LNCaP clone FGC (cell line): ENCODE measurements at places on chromosomes 5 and 9.

GRCh38 chr9:75483636-75484035, 395.3 kb downstream of the OSTF1 start:
- no peak for DNase-seq

DNA sequence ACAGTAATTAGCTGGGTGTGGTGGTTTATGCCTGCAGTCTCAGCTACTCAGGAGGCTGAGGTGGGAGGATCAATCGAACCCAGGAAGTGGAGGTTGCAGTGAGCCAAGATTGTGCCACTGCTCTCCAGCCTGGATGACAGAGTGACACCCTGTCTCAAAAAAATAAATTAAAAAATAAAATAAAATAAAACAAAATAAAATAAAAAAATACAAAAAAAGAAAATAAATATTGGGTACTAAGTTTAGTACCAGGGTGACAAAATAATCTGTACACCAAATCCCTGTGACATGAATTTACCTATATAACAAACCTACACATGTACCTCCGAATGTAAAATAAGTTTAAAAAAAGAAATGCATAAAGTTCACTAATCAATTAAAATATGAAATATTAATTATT, 666.0 kb upstream of the CDH18 start:
- no peak for DNase-seq

GRCh38 chr5:40689438-40689837, 9.7 kb downstream of the PTGER4 start:
- DNase-seq = no peak

GRCh38 chr5:157689942-157690689, 18.8 kb downstream of the C5orf52 start:
- DNase-seq = no peak

- DNase-seq = no peak
These were observed 340.5 kb upstream of the KIF2A start for GRCh38 chr5:61965490-61965889.

GRCh38 chr9:79268806-79269205, 303.0 kb upstream of the TLE4 start:
- no peak for DNase-seq

DNA sequence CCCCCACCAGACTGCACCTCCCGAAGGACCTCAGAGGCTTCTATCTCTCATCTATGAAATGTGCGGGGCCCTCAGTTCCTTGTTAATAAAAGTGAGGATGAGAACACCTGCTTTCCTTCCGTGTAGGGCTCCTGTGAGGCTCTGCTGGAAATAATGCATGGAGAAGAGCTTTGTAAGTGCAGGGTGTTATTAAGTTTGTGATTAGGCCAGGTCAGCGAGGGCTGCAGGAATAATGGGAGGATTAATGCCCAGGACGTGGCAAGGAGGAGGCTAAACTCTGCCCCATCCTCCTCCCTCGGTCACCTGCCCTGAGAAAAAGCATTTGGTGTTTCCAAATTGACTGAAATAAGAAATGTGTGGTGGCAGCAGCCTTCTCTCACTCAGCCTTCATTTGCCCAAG, 83.5 kb upstream of the HSPA9 start:
- no peak for DNase-seq
